ENCODE measurements at places on chromosomes 2 and 18.

DNA sequence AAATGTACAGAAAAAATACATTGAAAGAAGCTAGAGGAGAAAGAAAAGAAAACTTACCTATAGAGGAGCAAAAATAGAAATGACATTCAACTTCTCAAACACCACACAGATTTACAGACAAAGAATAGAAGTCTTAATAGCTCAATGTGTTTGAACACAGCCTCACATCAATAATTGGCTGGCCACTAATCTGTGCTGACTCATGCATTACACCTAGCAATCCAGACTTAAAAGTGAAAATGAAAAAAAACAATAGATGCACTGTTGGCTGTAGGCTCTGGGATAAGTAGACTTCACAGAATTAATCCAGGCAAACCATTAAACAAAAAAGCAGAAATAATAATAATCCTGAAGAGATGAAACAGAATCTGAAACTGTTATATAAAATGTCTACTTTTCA, 961.3 kb upstream of the CELF4 start:
- no peak for DNase-seq

DNA sequence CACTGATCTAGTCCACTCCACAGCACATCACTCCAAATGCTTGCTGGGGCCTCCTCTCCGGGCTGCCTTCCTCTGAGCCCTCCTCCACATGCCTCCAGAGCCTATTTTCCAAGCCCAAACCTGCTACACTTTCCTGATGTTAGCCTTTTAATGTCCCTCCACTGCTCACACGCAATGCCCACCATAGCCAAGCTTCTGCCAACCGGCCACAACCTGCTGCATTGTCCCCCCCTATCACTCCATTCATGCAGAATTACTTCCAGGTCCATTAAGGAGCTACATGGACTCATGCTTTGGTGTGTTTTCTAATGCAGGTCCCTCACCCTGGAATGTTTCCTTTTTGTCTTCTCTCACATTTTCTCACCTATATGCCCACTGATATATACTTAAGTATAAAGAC, 129.3 kb downstream of the MARCHF4 start:
- no peak for DNase-seq

DNA sequence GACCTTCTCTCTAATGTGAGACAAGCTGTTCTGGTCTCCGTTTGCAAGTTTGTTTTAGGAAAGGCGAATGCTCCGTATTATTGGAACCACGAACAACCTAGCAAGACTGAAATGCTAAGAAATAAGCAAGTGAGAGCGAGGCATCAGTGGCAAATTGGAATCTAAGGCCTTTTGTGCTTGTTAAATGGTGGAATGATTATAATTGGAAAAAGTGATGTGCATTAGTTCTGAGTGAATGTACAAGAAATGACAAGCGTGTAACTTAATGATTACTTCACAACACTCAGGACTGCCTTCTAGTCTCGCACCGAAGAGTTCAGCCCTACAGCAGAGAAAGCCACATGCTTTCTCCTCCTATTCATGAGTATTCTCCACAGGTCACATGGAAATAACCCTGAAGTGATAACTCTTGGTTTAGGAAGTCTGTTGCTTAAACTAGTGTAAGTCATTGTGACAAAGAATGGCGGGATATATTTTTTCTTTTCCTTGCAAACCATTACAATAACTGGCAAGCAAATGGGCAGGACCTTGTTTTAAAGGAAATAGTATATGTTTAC, 392.2 kb upstream of the FIGN start:
- no peak for DNase-seq

DNA sequence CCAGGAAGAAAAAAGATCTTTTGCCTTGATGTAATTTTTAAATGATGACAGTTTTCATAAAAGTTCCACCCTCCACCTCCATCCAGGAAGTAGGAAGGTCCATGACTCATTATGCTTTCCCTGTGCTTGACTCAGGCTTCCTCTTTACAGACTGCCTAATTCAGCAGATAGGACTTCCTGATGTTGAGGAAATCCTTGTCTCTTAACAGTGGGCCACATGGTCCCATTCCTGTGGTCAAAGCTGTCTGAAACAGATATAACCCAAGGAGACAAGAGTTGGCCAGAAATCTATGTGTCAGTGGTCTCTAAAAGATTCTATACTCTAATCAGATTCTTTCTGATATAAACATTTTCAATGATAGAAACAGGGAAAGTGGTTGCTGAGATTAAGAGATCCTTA, 119.1 kb downstream of the BAZ2B start:
- DNase-seq = peak; percentile 16

DNA sequence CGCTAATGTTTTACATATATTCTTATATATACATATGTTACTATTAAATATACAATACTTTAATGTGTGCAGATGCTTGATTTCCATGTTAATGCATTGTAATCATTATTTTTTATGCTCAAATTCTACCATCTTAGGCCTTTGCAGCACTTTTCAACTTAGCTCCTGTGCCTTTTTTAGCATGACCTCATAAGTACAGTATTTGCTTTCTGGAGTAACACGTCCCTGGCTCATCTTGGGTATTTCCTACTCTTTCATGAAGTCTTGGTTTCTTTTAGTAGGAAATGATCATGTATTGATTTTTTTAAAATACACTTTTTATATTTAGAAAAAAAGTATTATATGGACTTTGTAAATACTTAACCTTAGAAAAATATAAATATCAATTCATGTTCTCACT, 36.5 kb downstream of the CAB39 start:
- no peak for DNase-seq

DNA sequence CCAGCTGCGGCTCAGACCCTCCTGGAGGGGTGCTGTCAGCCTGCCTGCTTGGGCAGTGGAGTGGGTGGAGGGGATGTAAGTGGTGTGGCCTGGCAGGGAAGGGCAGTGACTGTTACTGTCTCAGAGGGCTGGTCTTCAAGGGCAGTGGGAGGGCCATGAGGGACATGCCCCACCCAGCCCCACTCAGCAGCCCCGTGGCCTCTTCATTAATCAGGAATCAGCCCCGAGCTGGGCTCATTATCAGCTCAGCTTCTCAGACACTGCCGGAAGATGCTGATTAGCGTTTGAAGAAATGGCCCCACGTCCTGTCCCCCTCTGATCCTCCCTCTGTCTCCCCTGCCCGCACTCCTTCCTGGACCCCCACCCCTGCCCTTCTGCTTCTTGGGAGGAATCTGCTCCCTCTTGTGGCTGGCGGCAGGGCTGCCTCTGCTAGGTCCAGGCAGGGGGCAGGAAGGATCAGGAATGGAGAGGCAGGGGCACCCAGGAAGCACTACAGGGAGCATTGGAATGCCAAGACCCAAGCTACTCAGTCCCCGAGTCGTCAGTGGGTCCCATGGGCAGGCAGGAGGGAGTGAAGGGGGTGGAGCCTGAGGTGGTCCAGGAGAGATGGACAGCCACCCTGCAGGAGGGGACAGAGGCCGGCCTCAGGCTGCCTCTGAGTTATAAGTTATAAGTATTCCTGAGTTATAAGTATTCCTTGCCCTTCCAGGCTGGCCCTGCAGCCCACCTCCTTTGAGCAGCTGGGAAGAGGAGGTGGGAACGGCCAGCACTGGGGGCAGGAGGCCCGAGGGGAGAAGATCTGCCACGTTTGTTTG, 7.0 kb downstream of the ASIC4 start:
- DNase-seq = peak; percentile 97

DNA sequence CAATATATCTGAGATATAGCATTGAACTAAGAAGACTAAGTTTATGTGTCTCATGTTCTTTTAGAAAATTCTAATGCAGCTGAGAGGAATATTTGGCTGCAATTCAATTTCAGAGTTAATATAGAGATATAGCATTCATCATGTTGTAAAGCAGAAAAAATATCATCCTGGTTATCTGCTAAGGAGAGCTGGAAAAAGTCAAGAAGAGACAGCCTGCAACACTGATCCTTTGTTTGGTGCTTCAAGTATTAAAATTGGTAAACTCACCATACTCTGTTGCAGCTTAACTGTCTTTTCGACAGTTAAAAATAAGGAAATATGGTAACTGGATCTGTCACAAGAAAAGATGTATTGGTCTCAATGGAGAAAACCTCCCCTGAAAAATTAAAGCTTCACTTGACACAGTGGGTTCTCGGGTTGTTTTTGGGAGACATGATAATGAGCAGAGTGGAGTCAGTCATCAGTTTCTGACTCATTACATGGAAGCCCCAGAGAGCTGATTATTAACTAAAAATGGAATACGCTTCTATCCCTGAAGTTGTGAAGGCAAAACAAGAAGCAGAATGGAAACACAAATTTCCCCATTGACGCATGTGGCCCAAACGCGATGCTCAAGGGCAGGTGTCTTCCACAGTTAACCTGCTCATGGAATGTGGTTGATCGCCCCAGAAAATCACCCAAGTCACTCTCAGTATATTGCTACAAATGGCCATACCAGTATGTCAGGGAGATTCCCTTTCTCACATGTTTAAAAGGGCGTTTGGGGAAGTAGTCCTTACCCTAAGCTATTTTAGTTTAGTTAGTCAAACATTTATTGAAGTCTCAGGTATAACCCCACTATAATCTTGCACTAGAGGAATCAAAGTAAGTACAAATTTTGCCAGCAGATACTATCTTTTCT, 8.2 kb downstream of the BCL2 start:
- no peak for DNase-seq

GRCh38 chr2:132374961-132375360, 41.6 kb upstream of the GPR39 start:
- no peak for DNase-seq

- no peak for DNase-seq
Observed at GRCh38 chr2:51695531-51695930, 663.6 kb upstream of the NRXN1 start.

- DNase-seq = peak; percentile 89
Observed at GRCh38 chr2:72934683-72935610, 17.6 kb downstream of the EMX1 start.

Data from HuH-7 (cell line).